WERI-Rb-1 (cell line): ENCODE measurements at places on chromosomes 5 and 9.

GRCh38 chr5:72474516-72474915, 32.7 kb downstream of the ZNF366 start:
- DNase-seq: no peak

DNA sequence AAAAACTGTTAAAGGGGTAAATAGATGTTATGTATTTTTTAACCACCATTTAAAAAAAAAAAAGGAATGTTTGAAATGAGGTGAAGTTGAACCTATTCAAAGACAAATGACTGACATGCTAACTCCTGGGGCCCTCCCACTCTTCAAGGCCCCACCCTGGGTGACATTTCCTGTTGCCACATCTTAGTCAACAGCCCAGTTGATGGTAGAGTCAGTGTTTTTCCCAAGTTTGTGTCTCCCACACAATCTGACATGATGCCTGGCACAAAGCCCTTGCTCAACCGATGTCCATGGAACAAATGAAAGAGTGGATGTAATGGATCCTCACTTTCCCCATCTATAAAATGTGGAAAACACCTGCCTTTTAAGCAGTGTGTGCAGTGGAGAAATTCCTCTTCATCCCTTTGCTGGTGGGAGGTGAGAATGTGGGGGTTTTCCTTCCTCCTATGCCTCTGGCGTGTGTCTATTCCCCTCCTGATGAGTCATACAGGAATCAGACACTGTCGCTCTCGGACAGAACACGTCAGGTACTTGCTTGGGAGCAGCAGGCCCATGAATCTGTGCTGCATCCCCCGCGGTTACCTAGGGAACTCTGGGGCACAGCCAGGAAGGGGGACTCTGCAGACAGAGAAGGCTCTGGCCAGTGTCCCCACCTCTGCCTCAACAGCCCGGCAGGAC, 13.7 kb upstream of the ADRA1B start:
- no peak for DNase-seq

- DNase-seq: no peak
Measured at GRCh38 chr9:130981756-130982137, 27.2 kb upstream of the LAMC3 start.

DNA sequence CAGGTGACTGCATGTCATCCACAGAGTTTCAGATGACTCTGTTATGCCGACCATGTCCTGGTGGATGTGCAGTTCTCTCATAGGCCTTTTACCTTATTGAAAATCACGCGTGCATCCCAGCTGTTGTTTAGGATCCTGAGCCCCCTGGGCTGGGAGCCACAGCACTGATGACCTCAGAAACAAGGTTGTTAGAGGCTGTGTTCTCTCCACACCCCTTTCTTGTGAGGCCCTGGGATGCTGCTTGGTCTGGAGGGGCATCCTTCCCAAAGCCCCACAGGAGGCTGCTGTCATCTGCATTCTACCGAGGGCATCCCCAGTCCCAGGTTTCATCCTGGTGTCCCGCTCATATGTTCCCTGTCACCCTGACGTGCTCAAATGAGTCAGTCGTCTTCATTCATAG, 76.5 kb upstream of the IRX4 start:
- no peak for DNase-seq

- DNase-seq: peak; percentile 76
Measured at GRCh38 chr9:110115341-110115820, 92.6 kb downstream of the C9orf152 start.

DNA sequence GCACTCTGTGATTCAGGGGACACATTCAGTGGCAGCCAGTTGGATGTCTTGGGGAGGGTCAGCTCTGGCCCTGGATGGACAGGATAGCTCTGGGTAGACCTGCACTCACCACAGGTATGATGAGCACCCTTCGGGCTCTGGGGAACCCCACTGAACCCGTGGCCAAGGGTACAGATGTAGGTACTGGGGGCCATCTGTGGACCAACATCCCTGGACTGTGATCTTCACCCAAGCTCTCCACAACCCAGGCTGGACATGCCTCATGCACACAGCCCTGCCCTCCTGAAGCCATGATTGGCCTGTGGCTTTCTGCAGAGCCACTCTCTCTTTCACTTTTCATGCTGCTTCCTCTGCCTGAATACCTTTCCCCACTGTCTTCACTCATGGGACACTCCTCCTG, 15.6 kb upstream of the ACSL6 start:
- no peak for DNase-seq

GRCh38 chr9:94825611-94825958, 99.1 kb downstream of the AOPEP start:
- no peak for DNase-seq

DNA sequence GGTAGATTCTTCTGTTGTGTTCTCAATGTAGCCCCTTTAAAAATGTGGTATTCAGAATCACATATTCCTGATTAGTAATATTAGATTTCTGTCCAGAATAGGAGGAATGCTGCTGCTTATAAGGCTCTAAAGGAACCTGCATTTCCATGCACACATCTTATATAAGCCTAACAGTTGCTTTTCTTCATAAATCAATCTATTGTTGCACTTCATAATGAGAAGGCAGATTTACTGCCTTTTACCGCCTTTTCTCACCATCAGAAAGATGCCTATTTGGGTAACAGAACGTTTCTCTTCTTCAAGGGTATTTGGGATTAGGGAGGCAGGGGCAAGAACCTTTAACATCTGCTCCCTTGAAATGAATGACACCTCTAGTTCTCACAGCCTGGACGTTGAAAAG, 243.4 kb downstream of the MLLT3 start:
- DNase-seq: no peak

DNA sequence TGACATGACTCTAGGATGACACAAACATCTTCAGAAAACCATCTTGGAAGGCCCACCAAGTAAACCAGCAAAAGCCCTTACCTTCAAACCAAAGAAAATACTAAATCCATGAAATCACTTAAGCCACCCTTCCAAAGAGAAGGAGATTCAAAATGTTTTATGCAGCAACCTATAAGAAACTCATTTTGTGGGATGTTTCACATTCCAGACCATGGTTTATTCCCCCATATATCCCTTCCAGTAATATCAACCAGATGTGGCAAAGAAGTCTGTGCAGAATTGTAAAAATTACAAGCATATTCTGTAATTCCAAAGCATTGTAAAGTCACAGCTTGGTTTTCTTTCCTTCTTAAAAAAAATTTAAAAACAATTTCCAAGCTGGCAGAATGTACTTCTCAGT, 117.4 kb downstream of the SLIT3 start:
- DNase-seq: no peak

- no peak for DNase-seq
Measured at GRCh38 chr5:30981576-30981975, 211.9 kb upstream of the CDH6 start.

DNA sequence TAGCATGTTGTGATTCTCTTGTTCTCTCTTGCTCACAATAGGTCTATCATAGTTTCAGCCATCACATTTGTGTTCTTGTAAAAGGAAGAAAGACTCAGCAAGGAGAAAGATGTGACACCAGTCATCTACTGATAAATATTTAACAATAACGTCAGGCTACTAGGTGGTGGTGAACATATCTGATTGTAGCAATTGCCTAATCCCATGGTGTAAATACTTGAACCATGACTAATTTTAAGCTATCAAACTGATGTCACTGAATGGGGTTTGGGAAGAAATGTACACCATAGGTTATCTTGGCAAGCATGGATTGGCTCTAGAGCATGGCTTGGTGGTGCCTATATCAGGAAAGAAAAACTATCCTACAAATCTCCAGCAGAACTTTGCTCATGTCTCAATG, 16.6 kb downstream of the DMRTA1 start:
- no peak for DNase-seq

GRCh38 chr9:128540634-128541360, 11.6 kb upstream of the SPTAN1 start:
- DNase-seq: no peak

- no peak for DNase-seq
Measured at GRCh38 chr9:122265149-122265915, 650 bp downstream of the MRRF start.

GRCh38 chr5:181261320-181262049, 542 bp upstream of the TRIM52 start:
- DNase-seq: peak; percentile 64

GRCh38 chr5:94693043-94693822, 74.8 kb downstream of the SLF1 start:
- no peak for DNase-seq

DNA sequence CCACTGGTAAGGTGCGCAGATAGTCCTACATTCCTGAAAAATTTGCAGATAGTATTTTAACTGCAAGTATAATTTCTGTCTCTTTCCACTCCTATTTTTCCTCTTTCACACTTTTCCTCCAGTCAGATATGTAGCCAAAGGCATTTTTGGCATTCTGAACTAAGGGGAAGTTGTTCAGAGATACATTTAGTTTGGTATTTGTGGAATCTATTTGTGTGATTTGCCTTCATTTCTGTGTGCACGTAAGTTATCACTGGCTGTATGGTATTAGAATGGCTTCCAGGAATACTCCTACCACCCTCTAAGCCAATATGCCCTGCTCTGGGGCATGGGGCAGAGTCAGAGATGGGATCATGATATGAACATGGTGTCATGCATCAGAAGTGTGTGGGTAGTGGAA, 45.8 kb upstream of the GRAMD2B start:
- no peak for DNase-seq

- no peak for DNase-seq
Measured at GRCh38 chr9:80948066-80948465, 741.3 kb downstream of the TLE1 start.

DNA sequence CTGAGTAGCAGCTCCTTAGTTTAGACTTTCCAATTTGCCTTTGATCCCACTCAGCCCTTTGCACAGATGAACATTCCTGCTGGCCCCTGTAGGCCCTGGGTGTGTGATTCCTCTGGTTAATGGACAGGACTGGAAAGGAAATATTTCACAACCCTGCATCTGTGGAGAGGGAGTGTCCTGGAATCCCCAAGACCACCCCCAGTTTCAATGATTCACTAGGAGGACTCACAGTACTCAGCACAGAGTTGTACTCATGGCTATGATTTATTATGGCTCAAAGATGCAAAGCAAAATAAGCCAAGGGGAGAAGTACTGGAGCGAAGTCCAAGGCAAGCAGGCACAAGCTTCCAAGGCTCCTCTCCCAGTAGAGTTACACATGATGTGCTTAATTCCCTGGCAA, 42.4 kb upstream of the TJP2 start:
- DNase-seq: no peak

DNA sequence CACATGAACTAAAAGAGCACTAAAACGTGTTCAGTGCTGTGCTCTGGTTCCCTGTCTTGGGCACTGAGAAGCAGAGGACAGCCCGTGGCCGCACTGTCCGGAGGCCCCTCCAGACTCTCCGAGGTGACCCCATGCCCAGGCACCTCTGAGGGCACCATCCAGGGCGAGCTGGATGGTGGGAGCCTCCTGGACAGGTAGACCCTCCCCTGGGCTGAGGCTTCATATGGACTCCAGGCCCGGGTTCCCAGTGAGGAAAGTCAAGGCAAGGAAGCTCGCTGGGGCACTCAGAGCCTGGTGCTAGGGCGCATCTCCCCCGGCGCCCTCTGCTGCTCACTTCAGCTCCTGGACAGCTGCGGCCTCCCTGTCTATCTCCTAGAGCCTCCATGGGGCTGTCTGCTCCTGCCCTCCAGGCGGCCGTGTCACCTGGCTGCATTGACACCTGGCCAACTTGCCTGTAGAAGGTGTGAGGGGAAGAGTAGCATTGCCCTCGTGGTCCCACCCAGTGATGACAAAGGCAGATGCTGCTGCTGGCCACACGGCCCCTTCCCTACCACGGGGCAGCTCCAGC, 178.2 kb upstream of the IRX1 start:
- DNase-seq: no peak

GRCh38 chr9:135671591-135672041, 8.5 kb downstream of the LCN9 start:
- DNase-seq: no peak

DNA sequence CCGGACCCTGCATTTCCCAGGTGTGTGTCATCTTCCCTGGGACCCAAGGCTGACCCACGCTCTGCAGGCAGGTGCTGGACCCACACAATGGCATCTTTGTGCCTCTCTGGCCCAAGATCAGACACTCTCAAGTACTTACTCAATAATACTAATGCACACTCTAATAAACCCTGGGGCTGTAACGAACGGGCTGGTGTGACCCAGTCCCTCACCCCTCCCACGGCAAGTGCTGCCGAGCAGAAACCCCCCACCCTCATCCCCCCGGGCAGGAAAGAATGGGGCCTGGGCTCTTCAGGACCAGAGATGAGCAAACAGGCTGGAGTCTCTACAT, 1.1 kb upstream of the OBP2B start:
- no peak for DNase-seq

GRCh38 chr5:51495672-51496071, 112.4 kb downstream of the ISL1 start:
- no peak for DNase-seq

- DNase-seq: no peak
Measured at GRCh38 chr5:9373571-9373970, 172.3 kb downstream of the SEMA5A start.

GRCh38 chr9:89122949-89123348, 55.7 kb downstream of the SHC3 start:
- no peak for DNase-seq

GRCh38 chr5:150786876-150787275, 8.3 kb downstream of the SMIM3 start:
- DNase-seq: no peak

- no peak for DNase-seq
Measured at GRCh38 chr5:179869641-179870402, 11.2 kb upstream of the MRNIP start.

DNA sequence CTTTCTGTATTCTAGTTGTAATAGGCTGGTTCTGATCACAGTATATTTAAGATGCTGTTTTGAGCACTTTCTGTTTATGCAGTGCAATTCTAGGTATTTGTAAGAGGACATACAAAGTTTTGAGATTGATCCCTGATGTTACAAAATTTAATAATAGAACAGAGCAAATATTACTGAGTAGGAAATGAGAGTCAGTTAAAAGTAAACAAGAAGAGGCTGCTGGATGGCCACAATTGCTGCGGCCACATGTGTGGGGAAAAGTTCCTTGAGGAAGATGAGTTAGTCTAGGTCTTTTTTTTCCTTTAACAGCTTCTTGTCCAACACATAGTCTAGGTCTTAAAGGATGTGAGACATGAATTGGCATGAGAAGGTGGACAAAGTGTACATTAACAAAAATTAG, 11.3 kb downstream of the EHMT1 start:
- DNase-seq: no peak

DNA sequence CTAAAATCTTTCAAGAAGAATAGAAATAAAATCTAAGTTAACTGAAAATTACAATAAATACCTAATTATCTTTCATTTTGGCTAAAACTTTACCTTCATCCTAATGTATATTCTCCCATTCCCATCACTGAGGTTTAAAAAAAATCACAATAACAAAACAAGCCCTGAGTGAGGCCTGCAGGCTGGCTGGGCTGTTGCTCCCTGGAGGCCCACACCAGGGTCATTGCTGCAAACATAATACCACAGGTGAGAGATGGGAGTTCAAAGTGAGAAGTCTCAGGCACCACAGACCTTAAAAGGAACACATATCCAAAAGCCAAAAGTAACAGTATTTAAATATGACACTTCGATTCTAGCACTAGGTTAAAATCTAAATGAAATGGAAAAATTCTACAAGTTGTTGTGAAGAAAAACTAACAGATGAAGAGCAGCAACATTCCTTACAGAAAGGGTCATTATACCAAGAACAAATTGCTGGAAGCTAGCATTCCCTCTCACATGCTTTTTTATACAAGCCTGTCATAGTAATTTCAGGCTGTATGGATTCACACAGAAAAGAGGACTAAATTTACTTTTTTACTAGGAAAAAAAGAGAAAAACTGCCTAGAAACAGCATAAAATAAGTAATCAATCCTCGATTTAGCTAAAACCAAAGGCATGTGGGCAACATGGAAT, 57.8 kb downstream of the AUH start:
- no peak for DNase-seq

- DNase-seq: no peak
Measured at GRCh38 chr5:89596821-89597220, 713.8 kb upstream of the MEF2C start.
